Myocyte (in vitro differentiated cells): ENCODE measurements at places on chromosomes 3 and 15.

GRCh38 chr15:52139599-52140462 lies 27.3 kb upstream of the BCL2L10 start:
- peak; percentile 80 for DNase-seq

DNA sequence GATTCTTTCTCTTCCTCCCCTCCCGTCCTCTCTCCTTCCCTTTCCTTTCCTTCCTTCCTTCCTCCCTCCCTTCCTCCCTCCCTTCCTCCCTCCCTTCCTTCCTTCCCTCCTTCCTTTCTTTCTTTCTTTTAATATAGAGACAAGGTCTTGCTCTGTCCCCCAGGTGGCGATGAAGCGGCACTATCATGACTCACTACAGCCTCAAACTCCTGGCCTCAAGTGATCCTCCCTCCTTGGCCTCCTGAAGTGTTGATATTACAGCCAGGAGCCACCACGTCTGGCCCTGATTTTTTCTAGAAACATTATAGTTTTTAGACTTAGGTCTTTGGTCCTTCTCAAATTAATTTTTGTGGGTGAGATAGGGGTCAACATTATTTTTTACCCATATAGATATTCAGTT lies 15.5 kb downstream of the GRM2 start:
- DNase-seq: no peak

DNA sequence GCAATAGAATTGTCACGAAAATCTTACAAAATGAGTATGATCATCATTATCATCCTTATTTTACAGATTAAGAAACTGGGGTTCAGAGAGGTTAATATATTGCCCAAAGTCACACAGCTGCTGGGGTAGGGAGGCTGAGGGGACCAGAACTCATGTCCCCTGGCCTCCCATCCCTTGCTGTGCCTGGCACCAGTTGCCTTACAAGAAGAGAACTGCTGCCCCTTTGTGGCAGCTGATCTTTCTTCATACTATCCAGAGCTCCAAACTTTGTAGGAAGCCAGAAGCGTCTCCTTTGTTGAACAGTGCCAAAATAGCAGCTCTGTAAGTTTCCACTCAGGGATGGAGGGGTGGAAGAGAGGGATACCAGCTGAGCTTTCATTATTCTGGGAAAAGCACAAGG lies 236.8 kb upstream of the TBC1D5 start:
- peak; percentile 21 for DNase-seq

- DNase-seq: no peak
Measured at GRCh38 chr3:165884518-165884917, 47.3 kb upstream of the BCHE start.

DNA sequence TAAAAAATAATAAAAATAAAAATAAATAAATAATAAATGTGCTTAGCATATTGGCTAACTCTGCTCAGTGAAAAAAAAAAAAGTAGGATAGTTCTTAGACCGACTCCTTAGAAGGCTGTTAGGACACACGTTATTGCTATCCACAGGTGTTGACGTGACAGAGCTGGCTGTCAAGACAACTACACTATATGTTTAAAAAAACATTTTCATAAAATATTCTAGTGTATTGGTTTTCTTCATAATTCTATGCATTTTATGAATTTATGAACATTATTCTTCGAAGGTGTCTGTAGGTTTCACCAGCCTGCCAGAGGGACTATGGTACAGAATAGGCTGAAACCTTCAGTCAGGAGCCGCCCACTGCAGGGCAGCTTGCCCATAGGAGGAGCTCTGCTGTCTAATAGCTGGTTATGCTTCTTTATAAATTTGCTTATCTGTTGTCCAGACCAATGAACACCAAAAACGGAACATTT lies 9.2 kb downstream of the TM4SF1 start:
- DNase-seq: no peak

- no peak for DNase-seq
Measured at GRCh38 chr3:112134335-112135124, 1.5 kb upstream of the GCSAM start.

DNA sequence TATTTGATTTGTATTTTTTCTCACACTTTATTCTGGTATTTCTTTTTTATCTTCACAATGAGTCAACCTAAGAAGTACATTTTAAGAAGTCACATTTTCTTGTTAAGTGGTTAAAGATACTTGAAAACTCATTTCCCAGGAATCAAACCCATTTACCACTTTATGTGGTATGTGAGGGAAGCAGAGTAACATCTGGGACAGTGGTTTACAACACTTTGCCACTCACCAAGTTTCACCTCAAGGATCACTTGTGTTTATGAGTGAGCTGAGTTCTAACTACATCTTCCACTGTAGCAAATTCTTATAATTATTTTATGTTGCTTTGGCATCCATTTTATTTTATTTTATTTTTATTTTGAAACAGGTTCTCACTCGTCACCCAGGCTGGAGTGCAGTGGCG lies 53.8 kb downstream of the IGSF11 start:
- no peak for DNase-seq

DNA sequence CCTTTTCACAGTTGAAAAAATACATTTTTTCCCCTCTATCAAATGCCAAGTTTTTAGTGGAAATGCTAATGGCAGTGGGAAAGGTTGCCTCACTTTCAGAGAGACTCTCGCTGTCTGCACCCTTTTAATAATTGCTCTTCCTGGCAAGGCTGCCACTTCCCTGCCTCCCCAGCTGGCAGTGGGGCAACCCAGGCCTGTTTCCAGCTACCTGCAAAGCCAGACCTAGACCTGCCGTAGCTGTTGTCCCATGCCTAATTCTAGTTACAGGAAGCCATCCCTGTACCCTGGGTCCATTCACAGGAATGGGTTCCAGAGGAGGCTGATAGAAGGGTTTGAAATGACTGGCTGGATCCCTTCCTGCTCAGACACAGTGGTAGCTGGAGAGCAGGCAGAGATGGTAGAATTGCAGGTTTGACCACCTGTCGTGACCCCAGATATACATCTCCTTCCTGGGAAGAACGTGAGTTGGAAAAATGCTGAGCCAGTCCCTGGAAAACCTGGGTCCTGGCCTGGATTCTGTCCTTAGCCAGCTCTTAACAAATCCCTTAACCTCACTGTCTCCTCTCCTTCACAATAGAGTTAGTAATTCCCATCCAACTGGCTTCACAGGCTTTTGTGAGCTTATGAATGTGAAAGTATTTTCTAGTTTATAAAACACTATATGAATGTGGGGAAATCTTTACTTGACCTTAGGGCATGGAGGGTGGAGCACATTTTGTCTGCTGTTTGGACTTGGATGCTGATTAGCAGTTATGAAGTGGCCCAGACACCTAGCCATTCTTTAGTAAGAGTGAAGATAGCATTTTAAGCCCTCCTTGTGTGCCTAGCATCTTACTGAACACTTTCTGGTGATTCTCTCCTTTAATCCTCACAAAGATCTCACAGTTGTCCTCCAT lies 12.9 kb upstream of the ALPK3 start:
- DNase-seq: no peak

DNA sequence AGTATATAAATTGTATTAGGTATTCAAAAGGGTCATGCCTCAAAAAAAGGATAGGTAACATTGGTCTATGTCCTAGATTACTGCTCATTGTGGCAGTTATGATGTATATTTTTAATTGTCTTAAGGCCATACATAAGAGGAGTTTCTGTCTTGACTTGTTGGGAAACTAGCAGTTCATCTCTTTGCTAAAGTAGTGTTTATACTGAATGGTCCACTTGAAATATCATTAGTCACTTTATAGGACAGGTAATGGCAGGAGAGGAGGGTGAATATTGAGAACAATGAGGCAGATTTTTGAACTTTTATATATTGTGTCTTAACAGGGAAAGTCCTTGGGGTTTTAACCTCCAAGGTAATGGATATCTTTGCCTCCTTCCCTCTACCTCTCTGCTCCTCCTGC lies 58.4 kb downstream of the TP63 start:
- no peak for DNase-seq

- peak; percentile 32 for DNase-seq
Measured at GRCh38 chr15:98713585-98714001, 65.3 kb downstream of the IGF1R start.

DNA sequence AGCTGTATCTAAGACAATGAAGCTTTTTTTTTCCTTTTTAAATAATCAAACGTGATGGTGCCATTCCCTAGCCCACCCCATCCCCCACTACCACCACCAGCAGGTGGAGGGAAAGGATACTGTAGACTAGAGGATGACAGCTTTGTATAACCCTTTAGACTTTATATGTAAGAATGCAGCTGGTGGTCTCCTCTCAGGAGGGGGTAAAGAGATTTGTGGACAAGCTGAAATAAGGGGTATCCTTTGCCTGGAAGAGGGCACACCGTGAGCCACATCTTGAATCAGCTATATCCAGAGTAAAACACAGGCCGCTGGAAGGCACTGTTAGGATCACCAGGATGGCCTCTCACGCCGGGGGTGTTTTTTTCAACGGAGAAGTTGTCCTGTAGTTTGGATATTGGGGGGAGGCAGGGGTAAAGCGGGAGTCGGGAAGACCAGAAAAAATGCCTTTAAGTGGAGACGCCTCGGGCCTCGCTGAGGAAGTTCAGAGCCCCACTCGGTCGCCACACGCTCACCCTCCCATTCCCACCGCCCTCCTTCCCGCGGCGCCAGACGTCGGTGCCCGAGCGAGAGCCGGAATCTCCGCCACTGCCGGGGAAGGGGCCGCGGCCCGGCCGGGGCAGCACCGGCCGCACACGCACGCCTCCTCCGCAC lies 986 bp downstream of the KPNA4 start:
- peak; percentile 25 for DNase-seq

DNA sequence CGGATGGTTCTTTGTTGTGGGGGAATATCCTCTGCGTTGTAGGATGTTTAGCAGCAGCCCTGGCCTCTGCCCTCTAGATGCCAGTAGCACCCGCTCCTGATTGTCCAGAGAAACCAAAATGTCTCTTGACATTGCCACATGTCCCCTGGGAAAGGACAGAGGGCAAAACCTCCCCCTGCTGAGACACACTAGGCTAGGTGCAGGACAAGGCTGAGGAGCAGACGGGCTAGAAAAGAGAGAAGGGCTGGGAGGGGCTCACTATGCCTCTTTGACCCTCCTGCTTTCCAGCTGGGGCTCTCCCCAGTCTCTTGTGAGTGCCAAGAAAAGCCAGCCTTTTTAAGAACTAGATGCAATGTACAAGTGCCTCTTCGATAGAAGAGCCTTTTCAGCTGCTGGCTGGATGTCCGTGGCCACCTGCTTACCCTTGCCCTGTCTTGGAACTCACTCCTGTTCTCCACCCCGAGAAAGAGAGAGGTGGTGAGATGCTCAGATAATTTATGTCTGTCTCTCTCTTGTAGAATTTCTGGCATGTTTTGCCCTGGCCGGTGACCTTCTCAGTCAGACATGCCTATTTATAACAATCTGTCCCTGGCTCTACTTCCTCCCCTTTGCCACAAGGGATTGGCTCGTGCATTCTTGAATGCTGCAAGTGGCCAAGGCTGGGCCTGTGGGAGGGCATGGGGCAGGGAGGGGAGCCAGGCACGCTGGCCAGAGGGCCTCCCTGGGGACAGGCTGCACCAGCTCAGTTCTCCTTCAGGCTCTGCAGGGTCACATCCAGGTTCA lies 142.6 kb downstream of the RPLP1 start:
- peak; percentile 95 for DNase-seq

- no peak for DNase-seq
Measured at GRCh38 chr15:31448635-31448979, 122.0 kb downstream of the KLF13 start.

DNA sequence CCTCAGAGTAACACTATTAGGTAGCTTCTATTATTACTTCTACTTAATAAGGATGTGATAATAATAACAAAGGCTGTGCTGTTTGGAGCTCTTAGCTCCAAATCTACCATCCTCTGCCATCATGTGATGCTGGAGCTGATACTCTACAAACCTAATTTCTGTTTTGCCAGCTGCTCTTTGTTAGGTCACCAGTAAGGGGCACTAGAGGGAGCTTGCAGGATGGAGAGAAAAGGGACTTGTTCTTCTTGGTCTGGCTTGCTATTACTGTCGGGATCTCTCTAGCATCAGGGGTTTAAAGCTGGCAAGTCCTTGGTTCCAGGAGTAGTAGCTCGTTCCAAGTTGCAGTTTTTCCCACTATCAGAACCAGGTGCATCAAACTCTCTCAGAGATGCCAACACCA lies 194.9 kb upstream of the KBTBD8 start:
- no peak for DNase-seq

DNA sequence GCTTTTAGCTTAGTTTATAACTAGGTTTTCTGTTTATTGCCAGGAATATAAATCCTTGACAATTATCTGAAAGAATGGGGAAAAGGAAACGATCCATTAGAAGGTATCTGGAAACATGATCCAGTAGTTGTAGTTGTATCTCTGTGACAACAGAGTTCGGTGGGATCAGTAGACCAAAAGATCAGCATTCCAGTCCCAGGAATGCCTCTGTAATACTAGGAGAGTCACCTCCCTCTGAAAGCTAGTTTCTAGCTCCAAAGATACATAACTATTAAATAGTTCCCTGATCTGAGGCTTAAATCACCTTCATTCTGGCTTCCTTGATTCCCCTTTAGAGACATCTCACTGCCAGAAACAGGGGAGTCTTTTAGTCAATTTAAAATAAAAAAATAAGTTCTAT lies 34.1 kb downstream of the MB21D2 start:
- no peak for DNase-seq

DNA sequence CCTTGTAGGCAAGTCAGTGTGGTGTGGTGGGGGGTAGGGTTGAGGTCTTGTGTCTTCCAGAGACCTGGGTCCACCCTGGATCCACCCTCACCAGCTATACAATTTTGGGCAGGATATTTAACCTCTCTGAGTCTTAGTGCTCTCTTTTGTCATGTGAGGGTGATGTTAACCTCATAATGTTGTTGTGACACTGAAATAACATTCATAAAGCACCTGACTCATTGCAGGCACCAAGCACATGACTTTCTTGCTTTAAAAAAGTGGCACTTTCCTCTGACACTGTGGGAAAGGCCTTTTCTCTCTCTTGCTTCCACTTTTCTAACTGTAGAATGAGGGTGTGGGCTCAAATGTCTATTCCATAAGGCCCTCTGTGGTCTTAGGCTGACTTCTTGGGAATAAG lies 75.5 kb downstream of the SCN10A start:
- DNase-seq: no peak

DNA sequence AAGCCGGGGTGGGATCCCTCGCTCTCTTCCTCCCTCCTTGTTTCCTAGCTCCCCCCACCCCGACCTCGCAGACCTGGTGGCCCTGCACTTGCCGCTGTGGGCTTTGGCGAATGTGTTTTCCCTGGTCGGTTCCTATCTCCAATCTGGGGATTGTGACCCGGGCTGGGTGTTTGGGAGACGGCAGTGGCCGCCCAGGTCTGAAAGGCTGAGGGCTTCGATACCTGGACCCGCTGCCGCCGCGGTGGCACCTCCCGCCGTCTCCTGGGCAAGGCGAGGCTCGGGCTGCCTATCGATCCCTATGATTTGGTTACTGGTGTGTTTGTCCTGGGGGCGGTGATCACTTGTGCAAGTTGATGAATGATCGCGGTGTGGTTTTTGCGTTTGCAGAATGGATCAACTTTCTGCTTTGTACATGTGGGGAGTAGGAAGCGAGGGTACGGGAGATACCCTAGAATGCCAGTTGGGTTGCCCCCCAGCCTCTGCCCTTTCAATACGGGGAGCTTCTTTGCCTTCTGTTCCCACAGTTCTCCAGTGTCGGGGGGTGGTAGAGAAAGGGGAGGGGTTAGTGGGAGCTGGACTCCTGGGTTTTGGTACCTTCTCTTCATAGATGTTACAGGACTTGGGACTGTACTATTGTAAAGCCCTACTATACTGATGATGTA lies 3.0 kb downstream of the BBX start:
- peak; percentile 2 for DNase-seq

- DNase-seq: no peak
Measured at GRCh38 chr3:194125442-194125841, 10.5 kb upstream of the HES1 start.

GRCh38 chr15:65069779-65070546 lies 2.2 kb upstream of the RASL12 start:
- no peak for DNase-seq
